NCI-H1105 (cell line): ENCODE measurements at places on chromosomes 3 and 15.

DNA sequence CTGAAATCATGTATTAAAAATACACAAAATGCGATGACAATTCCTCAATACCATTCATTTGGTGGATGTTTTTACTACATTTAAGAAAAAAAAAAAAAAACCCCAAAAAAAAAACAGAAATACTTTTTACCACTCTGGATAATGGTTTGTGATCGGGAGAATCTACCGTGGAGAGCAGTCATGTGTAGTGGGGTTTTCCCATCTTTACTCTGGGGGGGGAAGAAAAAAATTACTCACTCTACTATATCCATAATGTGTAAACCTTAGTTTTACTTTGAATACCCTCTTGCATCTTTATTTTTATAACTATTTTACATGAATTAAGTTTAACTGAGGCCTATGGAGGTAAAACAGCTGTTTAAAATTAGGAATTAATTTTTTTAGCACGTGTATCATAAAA is 83.3 kb downstream of the ANKRD28 start:
- DNase-seq, result no peak

DNA sequence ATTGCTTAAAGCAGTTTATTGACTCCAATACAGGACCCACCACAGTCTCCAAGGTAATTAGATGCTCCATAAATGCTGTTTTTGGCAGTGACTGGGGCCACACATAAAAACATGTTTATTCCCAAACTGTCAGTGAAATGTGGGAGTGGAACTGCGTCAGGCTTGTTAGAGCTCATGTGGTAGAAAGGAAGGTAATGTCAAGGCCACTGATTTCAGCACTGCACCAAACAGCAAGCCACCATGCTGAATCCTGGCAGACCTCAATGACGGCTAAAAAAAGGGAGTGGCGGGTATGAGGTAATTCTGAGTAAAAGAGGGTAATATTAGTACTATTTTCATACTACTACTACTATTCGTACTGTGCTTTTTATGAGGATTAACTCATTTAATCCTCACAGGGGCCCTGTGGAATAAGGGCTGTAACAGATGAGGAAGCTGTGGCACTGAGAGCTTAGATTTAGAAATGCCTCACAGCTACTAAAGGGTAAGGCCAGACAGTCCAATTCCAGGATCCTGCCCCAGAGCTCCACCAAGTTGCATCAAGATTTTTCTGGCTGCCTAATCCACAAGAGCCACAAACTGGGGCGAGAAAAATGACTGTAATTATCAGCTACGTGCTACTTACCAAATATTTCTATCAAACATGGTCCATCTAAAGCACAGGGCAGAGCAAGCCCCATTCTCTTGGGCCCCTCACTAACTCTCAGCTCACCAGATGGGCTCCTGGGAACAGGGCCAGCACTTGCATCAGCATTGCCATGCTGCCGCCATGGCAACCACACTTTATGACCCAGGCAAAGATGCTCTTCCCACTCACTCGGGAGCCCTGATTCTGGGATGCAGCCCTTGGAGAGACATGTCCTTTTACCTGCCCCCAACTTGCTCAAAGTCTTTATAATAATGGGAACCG is 83.6 kb upstream of the SPATA12 start:
- DNase-seq, result peak; percentile 86

- no peak for DNase-seq
Measured at GRCh38 chr15:57026016-57026592, 107.7 kb downstream of the TCF12 start.

DNA sequence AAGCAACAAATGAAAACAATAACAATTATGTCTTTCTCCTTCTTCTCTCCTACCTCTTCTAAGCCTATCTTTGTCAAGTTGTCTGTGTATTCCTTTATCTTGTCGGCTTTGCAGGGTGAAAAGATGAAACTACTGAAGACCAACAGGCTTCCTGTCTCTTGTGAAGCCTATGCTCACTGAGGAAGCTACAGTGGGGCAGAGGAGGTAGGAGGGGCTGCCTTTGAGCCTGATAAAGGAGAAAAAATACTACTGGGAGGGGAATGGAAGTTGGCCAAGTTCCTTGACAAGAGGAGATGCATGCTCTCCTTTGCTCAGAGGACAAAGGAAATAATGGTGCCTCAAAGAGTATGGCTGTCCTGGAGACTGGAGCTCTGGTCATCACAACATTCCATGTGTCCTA is 92.0 kb downstream of the IGSF11 start:
- DNase-seq, result no peak

GRCh38 chr3:74535281-74535680 is 79.2 kb downstream of the CNTN3 start:
- DNase-seq, result no peak

GRCh38 chr3:191563722-191564121 is 102.8 kb downstream of the PYDC2 start:
- DNase-seq, result no peak

DNA sequence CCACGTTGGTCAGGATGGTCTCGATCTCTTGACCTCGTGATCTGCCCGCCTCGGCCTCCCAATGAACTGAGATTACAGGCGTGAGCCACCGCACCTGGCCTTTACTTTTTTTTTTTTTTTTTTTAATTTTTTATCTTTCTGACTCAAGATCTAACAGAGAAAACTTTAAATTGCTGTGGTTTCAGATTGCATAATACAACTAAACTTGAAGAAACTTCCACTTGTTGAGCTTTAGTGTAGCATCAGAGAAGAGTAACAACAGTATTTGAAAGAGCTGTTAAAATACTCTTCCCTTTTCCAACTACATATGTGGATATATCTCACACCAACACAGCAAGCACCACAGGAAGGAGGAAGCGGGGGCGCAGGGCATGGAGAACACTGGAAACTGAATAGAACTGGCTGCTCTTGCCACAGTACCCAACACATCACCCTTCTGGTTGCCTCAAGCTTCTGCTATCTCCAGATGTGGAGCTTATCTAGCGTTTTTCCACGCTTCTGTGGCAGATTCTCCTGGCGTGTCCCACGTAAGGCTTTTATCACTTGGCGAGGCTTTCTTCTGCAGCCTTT is 45.4 kb downstream of the MAP6D1 start:
- no peak for DNase-seq

GRCh38 chr3:19250959-19251610 is 102.8 kb downstream of the KCNH8 start:
- DNase-seq, result no peak

GRCh38 chr15:44102675-44103254 is 92.3 kb downstream of the FRMD5 start:
- DNase-seq, result no peak

GRCh38 chr3:30020380-30020779 is 586.0 kb upstream of the TGFBR2 start:
- no peak for DNase-seq

GRCh38 chr3:28322464-28322863 is 26.1 kb upstream of the ZCWPW2 start:
- no peak for DNase-seq

- DNase-seq, result no peak
Measured at GRCh38 chr15:25688166-25688565, 175.0 kb downstream of the ATP10A start.

GRCh38 chr3:141409940-141410241 is 41.6 kb downstream of the ZBTB38 start:
- DNase-seq, result no peak

- no peak for DNase-seq
Measured at GRCh38 chr3:71421820-71422566, 161.5 kb downstream of the FOXP1 start.

GRCh38 chr3:10889206-10889960 is 73.4 kb downstream of the SLC6A11 start:
- no peak for DNase-seq

- DNase-seq, result no peak
Measured at GRCh38 chr3:197525706-197526105, 30.1 kb downstream of the BDH1 start.
